ENCODE measurements at places on chromosomes 11 and 22.

DNA sequence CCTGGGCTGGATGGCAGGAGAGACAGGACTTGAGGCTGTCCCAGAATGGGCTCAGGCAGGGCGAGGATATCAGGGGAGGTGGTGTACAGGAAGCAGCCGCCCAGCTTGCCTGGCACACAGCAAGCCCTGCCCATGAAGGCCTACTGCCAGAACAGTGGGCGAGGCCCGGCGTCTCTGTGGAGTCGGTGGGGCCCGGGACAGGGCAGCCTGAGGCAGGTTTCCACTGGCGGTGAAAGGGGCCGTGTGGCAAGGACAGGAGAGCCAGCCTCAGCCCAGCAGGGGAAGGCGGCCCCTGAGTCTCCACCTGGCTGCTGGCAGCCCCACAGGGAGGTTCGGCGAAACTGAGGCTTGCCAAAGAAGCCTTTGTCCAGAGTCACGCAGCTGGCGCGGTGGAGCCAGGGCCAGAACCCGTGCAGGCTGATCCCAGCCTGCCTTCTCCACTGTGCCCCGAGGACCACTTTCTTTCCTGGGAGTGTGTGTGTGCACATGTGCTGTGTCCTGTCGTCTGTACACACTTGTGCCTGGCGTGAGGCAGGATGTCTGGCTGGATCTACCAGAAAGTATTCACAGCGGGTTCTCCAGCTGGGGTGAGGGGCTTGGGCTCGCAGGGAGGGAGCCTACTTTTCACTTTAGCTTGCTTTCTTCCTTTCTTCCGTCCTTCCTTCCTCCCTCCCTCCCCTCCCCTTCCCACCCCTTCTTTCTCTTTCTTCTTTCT lies 1.2 kb downstream of the TSPO start:
- peak; percentile 56 for DNase-seq

DNA sequence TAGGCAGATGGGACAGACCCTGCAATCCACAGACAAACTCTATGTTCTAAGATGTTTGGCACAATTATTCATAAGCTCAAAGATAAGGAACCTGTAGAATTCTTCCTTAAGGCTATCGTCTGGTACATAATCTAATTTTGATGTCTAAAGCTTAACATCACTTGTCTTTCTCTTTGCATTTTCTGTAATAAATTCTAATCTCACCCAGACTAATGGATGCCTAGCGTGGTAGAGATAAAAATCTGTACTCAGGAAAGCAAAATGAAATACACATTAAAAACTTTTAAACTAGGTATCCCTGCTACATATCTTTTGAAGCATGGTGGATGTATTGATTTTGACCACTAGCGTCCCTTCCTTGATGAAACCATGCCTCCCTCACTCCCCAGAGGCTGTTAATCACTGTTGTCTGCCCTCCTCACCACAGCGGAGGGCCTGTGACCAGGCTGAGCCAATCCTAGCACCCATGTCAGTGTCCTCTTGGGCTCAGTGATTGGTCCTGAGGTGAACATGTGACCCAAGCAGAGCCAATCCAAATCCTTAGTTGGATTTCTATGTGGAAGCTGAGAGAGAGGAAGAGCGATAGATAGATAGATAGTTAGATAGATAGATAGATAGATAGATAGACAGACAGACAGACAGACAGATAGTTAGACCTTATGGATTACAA lies 82.2 kb upstream of the GRK3 start:
- DNase-seq: no peak

- DNase-seq: no peak
Observed at GRCh38 chr11:107259811-107260221, 197.8 kb downstream of the CWF19L2 start.

- DNase-seq: no peak
Observed at GRCh38 chr11:122089111-122089510, 26.9 kb downstream of the BLID start.

DNA sequence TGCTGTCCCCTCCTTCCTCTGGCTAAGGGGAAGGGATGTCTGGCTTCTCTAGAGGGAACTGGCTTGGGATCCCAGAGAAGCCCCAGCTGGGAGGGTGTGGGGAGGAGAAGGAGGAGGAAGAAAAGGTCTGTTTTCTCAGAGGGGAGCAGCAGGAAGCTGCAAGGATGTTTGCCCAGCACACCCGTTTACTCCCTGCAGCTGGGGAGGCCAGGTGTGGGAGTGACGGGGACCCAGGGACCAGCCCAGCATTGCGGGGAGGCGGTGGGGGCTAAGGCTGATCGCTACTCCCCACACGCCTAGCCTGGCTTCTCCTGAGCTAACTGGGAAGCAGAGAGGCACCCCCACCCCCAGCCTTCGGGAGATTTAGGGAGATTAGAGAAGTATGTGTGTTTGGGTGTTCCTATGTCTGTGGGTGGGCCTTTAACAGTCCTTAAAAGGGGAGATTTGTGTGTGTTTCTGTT lies 3.9 kb downstream of the CREB3L1 start:
- DNase-seq: no peak

GRCh38 chr22:37051391-37052385 lies at the start of gene KCTD17:
KCTD17 (plus strand) TSS chr22:37051742; CDS start chr22:37051761, 19 bp downstream.
- peak; percentile 58 for DNase-seq

DNA sequence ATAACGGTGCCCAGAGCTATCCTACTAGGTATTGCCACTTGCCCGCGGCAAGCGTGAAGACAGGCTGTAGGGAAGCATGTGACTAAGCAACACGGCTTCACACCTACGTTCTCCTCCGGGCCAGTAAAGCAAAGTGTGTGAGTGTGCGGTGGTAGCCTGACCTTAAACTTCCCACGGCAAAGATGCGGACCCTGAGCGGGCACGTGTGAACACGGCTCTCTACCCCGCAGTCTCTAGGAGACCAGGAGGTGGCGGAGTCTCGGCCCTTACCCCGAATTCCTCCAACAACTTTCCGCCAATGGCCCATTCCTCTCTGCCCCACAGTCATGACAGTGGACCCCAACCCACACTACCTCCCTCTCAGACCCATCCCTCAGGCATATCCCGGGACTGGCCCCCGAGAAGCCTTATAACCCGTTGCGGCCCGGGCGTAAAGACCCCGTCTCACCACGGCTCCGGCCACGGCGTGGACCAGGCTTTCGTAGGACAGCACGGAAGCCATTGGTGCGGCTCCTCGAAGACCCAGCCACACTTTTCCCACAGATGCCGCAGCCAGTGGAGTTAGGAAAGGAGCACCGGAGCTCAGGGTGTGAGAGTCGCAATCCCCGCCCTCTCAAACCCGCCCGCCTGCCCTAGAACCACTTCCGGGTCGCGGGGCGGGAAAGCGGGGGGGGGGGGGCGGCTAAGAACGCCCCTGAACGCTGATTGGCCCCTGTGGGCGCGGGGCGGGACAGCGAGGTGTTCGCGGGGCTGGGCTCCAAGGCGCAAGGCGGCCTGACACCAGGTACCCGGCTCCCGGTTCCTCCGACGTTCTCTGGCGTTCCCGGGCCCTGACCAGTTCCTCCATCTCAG lies at the start of gene SLC25A17:
SLC25A17 (minus strand) TSS at position 600 of the 852 bp plus-strand sequence; CDS start at position 502, 98 bp downstream.
- DNase-seq: peak; percentile 86

DNA sequence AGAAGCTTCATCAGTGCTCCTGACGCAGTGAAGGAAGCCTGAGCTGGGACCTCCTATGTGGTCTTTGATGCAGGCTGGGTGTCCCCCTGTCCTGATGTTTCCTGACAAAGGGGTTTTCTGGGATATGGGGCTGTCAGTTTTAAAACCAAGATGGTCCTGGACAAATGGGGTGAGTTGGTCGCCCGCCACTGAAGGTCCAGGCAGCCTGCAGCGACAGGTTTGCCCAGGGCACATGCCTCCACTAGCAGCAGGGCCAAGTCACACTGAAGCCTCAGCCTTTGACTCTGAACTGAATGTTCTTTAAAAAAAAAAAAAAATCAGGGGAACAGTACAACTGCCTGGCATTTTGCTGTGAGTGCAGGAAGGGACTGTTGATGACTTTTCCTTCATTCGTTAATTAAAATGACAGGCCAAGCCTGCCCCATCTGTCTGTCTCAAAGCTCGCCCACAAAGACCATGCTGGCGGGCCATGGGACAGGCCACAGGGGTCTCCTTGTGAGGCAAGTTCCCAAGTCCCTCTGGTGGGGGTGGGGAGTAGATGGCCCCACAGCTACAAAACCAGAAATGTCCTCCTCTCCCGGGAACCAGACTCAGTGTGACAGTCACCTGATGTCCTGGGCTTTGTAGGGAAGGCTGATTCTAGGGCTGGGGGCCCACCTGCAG lies 274.8 kb downstream of the CTTN start:
- no peak for DNase-seq

- DNase-seq: no peak
Observed at GRCh38 chr11:100964435-100964834, 165.2 kb downstream of the PGR start.

DNA sequence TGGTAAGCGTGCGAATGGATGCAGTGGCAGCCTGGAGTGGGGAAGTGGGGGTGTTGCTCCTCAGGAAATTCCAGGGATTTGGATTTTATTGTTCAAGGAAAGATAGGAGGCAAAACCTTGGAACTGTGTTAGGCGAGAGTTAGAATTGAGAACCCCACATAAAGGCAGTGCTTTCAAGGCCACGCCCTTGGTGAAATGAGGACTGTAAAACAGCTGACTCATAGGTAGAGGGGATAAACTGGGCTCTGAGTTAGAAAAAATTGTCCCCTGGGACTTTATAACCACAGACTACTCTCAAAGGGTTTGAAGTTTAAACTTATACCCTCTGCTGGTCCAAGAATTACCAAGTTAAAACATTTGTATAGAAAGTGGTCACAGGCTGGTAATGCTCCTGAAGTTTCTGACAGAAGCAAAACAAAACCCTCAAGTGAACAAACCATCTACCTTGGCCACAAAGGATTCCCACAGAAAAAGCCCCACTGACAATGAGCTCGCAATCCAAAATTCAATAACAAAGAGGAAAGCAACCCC lies 250.3 kb upstream of the TBCEL start:
- DNase-seq: no peak

GRCh38 chr11:117220568-117220967 lies 11.3 kb downstream of the PCSK7 start:
- DNase-seq: no peak

GRCh38 chr11:30091246-30091645 lies 74.4 kb upstream of the KCNA4 start:
- DNase-seq: no peak

DNA sequence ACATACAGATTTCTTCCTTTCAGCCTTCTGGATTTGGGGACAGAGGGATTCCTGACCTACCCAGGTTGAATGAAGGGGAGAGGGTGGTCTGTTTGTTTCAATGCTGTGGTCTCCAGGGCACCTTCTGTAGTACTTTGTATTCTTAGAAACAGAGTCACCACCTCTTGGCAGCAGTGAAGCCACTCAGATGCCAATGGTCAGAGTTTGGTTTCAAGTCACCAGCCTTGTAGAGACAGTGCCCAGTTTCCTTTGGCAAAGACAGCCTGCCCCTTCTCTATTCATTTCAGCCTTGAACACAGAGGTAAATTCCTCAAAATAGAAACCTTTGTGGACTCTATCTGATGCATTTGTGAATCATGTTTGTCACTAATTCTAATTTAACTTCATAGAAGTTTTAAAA lies 111.7 kb upstream of the RASSF10 start:
- no peak for DNase-seq

GRCh38 chr11:27100534-27100933 lies 59.9 kb downstream of the BBOX1 start:
- DNase-seq: no peak

DNA sequence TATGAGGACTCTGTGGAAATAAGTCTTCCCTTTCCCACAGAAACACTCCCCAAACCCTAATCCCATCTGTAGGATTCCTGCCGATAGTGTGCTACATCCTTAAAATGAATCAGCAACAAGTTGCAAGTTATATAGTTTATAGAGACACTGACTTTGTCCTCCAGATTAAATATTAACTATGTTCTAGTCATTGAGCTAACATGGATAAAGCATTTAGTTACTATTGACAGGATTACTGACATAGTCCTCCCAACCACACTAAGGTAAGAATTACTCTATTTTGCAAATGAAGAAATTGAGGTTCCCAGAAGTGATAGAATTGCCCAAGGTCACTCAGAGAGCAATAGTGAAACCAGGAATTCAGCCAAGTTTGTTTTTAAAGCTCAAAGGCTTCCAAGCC lies 1.9 kb downstream of the OR52M1 start:
- no peak for DNase-seq

GRCh38 chr11:91981995-91982394 lies 242.6 kb upstream of the FAT3 start:
- no peak for DNase-seq

GRCh38 chr11:93540896-93541553 lies 2.2 kb downstream of the SMCO4 start:
- no peak for DNase-seq

GRCh38 chr11:2926611-2927051 lies 2.6 kb downstream of the PHLDA2 start:
- no peak for DNase-seq

DNA sequence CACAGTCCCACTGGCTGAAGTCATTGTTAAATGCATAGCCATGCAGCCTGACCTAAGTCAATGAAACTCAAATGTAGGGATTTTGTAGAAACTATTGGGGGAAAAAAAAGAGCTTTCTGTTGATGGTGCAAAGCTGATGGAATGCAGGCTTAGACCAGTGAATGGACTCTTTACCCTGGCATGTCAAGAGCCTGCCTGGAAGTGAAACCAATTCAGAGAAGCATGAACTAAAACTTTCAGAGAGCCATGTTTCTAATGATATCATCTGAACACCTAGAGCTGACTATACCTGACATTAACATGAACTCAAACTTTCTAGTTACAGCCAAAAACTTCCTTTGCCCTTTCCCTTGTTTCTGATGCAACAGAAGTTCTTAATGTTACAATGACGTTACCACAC lies 89.0 kb downstream of the APIP start:
- no peak for DNase-seq

DNA sequence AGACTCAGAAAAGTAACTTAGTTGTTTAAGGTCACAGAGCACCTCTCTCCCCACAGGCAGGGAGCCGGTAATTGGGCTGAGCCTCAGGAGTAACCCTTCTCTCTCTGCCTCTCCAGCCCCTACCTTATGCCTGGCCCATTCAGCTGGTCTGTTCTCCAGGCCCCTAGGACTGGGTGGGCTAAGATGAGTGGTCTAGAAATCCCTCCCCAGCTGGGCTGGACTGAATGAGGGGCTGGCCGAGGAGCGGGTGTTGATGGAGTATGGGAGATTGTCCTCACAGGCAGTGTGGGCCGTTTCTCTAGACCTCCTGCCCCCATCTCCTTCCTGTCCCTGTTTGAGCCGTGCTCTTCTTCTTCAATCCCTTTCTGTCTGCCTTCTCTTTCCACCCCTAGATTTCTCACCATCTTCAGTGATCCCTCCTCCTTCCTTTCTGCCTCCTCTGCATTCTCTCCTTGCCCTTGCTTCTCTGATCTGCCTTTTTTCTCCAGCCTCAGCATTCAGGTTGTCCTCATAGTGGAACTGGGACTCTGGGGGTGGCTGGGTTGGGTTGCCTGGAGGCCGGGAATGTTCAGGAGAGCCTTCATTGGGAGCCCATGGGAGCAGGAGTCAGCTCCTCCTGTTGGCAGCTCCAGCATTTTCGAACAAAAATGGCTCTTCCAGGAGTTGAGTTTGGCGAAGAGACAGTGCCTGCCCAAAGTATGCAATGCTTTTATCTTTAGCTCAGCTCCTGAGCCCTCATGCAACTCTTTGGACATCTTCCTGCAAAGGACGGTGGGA lies 7.6 kb downstream of the ST3GAL4 start:
- no peak for DNase-seq

GRCh38 chr22:41382098-41382578 lies 396 bp downstream of the TEF start:
- DNase-seq: peak; percentile 53

- no peak for DNase-seq
Observed at GRCh38 chr11:32701616-32702015, 92.8 kb downstream of the CCDC73 start.

- no peak for DNase-seq
Observed at GRCh38 chr11:111299101-111300026, 1.0 kb downstream of the POU2AF3 start.

Data from T-helper 2 cell (primary cell).